ENCODE measurements at places on chromosomes 7 and 10.

GRCh38 chr7:117347962-117348672 lies 25.3 kb upstream of the WNT2 start:
- no peak for DNase-seq

DNA sequence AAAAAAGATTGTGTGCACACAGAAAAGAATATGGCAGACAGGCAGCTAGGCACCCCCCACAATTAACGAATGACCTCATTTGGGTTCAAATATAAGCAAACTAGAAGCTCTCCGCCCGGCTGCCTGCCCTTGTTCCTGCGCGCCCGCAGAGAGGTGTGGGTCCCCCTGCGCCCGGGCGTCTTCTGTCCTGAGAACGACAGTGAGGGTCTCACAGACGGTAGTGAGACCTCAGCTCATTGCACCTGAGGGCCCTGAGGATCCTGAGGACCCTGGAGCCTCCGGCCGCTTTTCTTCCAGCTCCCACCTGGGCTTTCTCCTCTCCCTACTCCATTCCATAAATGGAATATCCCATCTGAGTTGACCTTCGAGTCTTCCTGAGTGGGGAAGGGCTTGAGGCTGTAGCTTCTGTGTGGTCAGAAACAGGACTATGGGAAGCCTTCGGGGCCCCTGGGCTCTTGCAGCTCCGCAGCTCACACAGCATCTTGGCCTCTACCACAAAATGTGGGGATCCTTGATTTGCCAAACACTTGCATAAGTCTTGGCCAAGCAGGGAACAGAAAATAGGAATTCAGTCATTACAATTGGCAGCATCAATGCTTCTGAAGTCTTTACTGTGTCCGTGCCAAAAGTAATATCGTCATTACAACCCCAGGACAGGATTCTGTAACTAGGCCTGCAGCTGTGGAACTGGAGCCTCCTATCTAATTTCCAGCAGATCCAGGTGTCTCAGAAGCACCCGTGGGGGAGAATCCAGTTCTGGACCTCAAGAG lies 43.8 kb downstream of the JAKMIP3 start:
- DNase-seq, result peak; percentile 21

GRCh38 chr7:16615228-16615627 lies 30.3 kb downstream of the ANKMY2 start:
- no peak for DNase-seq

DNA sequence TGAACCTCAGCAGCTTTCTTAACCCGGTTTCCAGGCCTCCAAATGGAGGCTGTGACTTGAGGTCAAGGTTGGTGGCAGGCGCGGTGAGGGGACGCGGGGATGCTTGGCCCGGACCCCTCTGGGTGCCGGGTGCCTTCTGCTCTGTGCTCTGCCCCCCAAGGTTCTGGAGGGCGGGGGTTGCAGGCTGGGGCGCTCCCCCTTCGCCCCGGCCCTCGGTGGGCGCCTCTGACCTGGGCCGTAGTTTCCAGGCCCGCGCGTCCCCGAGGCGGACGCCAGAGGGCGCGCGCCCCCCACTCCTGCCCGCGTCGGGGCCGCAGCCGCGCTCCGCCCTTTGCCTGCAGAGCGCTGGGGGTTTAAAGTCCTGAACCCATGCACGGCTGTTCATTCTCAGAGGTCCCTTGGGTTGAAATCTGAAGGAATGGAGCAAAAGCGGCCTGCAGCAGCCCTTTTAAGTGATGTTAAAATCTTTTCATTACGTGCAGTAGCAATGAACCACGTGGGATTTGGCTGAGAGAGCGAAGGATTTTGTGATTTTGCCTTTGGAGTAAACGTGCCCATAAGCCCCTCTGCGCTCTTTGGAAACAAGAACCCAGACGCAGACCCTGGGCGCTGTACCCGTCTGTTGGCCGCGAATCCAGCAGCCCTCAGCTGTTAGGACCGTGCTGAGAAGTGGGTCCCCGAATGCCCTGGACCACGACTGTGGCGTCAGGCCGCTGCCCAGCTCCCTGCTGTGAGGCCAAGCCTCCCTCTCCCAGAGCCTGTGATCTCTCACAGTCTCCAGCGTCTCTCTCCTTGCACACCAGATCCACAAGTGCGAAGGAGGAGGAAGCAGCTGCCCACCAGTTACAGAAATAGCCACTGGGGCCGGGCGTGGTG lies 135.0 kb downstream of the ACTR3B start:
- DNase-seq, result no peak

DNA sequence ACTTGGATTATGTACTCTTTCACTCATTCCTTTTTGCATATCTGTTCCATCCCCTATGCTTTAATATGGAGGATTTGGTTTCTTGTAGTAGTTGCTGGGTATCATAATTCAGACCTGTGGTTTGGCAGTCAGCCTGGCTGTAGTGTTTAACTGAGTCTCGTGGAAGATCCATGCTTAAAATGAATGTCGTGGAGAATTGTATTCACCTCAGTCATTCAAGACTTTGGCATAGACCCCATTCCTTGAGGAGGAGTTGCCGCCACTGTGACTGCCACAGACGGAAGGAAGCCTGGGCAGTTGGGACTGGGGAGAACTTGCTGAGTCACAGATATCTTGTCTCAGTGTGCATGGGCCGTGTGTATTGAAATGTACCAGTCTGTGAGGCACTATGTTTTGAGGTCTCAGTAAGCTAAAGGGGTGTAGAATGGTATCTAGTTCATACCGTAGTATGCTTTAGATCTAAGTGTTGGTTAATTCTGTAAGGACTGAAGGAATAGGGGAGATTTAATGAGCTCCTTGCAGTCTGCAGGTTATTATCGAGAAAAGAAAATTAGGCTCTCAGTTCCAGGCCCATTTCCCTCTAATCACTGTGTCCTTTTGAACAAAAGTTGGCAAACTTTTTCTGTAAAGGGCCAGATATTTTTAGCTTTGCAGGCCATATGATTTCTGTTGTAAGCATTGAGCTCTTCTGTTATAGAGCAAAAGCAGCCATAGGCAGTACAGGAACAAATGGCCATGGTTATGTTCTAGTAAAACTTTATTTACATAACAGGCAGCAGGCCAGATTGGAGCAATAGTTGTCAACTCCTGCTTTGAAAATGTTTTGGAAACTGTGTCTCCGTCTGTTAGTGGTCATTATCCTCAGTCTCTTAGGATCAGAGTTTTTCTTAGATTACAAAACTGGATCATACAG lies 76.8 kb downstream of the TPST1 start:
- DNase-seq, result no peak

- DNase-seq, result no peak
Measured at GRCh38 chr7:155850766-155851678, 38.8 kb upstream of the SHH start.

GRCh38 chr7:122255454-122255853 lies 49.1 kb downstream of the FEZF1 start:
- DNase-seq, result no peak

GRCh38 chr7:157482025-157482424 lies 145.2 kb downstream of the DNAJB6 start:
- no peak for DNase-seq
